ENCODE measurements at places on chromosomes 3 and 15.

DNA sequence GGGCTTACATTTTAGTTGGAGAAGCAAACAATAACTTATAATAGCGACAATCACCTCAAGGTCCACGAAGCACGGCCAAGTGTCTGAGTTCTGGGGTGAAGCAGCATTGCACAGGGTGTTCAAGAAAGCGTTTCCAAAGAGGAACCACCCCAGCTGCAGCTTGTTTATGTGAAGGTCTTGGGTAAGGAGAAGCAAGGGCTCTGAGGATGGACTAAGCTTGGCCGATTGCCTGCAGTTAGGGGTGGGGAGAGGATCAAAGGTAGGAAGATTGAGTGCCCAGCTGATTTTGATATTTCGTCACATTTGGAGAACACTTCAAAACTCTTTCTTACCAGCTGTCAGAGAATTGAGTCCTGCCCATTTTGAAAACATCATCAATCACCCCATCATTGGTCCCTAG, 321.6 kb upstream of the DNAJC19 start:
- no peak for DNase-seq

DNA sequence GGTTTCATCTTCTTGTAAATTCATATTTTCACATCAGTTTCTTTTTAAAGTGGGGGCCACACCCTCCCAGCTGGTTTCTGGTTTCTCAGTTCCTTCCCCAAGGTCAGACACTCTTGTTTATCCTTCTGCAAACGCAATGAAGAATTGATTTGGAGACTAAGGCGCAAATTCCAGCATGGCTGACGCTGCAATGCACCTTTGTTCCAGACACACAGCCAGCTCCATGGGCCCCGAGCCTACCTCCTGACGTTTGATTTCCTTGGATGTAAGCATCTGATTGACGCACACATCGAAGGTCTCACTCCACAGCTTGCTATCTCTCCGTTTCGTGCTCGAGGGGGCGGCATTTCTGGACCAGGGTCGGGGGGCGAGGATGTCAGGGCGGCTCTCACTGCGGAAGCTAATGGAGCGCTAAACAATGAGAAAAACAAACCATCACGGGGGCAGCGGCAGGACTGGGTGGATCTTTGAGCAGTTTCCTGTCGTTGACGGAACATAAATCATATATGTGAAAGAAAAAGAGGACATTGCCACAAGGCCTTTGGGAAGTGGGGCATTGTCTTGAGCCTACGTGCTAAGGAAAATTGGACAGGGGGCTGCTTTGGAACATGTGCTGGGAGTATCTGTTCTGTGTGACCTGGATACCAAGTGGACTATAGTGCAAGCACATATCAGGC, 46.9 kb downstream of the ARHGEF3 start:
- peak; percentile 70 for DNase-seq

DNA sequence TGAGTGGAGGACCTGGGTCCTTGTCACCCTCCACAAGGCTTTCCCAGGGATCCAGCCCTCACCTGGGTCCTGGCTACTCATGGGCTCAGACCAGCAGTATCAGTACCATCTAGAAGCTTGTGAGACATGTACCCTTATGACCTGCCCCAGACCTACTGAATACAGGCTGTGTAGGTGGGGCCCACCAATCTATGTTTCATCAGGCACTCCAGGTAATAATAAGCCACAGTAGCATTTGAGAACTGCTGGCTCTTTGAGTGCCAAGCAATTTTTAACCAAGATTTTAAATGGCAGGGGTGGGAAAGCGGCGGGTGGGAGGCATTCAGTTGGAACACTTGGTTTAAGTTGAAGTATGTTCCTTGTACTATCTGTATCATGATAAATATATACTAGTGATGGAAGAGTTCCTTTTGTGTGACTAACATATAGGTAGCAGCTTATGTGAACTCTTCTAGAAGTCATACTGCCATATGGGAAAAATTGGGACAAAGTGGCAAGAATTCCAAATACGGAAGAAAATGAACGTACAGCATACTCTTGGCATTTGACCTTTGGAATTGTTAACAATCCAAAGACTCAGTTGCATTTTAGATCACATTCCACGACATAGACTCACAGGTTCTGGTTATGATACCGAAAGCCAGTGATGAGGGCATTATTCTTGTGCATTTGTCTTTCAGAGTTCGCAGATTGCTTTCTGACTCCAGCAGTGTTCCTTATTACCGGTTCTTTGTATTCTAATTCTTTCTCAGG, 190.4 kb downstream of the GHSR start:
- DNase-seq: no peak

GRCh38 chr3:59998058-59998457, 948.2 kb upstream of the CFAP20DC start:
- no peak for DNase-seq

DNA sequence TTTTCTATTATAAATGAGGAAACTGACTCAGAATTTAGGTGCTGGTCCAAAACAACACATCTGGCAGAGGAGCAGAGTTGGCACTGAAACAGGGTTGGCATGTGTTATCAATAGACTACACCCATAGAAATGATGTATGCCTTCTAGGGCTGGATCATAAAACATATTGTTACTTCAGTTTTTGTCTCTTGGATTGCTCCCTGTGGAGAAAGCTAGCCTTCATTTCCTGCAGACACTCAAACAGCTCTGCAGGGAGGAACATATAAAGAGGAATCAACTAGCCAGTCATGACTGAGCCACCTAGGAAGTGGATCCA, 507 bp upstream of the MRPL3 start:
- no peak for DNase-seq

DNA sequence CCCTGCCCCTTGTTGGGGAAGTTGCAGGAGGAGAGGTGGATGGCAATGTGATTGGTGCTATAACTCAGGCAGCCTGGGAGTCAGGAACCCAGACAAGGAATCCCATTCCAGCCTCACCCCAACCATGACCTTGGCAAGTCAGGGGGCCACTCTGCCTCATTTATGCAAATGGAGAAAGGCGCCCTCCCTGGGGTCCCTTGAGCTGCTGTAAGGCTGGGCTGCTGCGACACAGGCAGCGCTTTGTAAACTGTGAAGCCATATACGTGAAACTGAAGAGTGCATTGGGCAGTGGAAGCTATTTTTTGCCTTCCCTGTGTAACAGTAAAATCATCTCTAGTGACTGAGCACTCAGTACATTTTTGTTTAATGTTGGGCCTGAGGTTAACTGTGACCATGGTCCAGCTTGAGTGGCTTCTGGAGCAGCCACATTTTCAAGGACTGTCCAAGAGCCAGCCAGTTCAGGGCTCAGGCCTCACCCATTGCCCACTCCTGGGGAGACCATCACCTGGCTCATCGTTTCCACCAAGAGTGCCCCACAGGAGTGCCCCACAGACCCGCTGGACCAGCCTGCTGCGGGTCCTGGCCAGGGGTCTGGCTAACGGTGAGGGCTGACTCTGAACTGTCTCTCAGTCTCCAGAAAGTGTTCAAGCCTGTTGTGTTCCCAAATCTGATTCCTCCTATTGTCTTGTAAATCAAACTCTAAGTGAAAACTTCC, 27.9 kb downstream of the KIF7 start:
- no peak for DNase-seq

GRCh38 chr3:123949641-123950040, 11.4 kb downstream of the CCDC14 start:
- no peak for DNase-seq

- DNase-seq: no peak
These were observed 362.1 kb downstream of the LRRC3B start for GRCh38 chr3:26984416-26985390.

DNA sequence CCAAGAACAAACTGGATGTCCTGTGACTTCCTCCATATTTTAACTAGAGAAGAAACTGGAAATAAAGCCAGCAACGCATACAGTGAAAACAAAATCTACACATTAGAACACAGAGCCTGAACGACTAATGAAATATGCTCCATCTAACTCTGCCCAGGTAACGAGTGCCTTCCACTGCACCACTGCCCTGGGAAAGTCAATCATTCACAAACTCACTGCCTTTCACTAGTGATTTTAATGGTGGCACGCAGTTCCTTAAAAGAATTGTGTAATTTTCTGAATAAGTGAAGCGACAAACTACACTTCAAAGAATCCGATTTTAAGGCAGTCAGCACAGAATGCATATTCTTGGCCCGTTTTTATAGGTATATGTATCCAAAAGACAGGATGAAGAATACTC, 416.0 kb downstream of the SHQ1 start:
- DNase-seq: no peak

DNA sequence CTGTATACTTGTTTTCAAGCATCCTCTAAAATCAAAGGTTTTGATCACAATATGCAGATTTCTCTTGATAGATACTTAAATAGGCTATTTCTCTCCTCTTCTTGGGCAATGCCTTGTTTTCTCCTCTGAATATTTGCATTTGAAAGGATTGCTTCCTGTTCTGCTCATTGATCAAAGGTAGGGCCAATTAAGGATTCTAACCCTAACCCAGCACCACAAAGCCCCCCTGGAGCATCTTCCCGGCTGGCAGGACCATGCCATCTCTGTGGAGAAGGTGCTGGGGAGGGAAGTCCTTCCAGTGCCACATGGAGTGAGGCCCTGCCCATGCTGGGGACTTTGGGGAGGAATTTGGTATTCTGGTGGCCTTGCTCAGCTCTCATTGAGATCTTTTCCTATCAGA, 11.3 kb upstream of the NIPA2 start:
- DNase-seq: no peak

DNA sequence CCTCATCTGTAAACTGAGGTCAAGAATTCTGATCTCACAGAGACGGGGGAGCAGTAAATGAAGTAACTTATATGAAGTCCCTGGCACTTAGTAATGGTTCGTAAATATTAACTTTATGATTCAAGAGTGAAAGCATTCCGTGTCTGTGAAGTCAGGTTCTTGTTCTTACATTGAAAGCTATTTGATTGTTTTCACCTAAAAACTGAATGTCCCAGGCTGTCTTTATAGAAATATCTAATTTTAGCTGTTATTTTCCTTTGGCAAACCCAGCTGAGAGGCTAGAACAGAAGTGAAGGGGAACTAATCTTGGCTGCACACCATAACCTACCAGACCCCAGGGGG, 84.5 kb downstream of the CHSY1 start:
- DNase-seq: no peak

GRCh38 chr3:195873281-195873887, 35.0 kb downstream of the TNK2 start:
- DNase-seq: no peak

DNA sequence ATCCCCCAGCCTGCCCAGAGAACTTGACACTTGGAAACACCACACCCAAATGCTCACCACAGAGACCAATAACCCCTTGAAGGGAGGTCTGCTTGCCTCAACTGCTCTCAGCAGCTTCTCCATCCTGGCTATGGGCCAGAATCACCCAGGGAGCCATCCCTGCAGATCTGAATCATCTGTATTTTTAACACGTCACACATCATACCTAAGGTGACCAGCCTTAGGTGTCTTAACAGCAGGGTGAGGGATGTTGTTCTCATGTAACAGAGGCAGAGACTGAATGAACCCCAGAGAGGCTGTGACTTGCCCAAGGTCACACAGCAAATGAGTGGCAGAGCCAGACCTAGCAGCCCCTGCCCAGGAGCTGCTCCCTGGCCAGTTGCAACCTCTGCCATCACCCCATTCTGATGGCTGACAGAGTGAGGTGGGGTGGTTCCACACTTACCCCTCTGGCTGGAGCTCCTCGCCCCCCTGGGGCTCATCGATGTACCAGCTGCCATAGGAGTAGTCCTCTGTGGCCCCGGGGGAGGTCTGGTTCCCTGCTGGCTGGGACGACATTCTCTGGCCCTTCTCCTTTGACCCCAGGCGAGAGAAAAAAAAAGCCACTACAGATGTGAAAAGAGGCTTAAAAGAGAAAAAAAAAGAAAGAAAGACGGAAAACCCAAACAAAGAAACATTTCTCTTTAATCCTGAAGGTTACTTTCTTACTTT, 722 bp downstream of the STRA6 start:
- no peak for DNase-seq

DNA sequence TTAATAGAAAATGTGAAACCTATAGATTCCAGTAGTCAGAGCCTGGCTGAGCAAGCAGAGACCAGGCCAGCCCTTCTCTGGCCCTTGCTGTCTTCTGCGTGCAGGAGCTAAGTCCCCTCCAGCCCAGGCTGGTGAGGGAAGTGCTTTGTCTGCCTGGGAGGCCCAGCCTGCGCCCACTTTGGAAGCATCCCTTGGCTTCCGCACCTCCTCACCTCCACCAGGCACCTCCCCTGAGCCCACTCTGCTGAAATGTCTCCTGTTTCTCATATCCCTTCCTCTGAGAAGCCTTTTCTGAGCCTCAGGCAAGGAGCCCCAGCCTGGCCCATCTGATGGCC, 45.3 kb downstream of the ALDH1L1 start:
- DNase-seq: no peak

DNA sequence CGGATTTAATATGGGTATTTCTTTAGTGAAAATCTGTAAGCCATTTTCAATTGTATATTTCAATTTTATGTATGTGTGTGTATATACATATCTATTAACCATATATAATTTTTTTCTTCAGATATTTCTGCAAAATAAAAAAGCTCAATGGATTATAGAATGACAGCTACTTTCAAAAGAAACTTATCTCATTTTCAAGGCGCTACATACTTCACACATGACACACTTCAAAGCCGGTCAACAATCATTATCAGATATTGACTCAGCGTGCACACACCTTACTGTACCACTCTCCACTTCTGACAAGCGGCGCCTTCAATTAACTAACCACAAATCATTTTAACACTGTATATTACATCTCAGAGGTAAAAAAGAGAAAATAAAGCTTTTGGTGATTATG, 39.6 kb downstream of the ATP13A3 start:
- DNase-seq: no peak

- DNase-seq: peak; percentile 53
These were observed 2.7 kb downstream of the RAB8B start for GRCh38 chr15:63191895-63192618.

GRCh38 chr15:48330105-48330785, 984 bp upstream of the DUT start:
- DNase-seq: no peak

DNA sequence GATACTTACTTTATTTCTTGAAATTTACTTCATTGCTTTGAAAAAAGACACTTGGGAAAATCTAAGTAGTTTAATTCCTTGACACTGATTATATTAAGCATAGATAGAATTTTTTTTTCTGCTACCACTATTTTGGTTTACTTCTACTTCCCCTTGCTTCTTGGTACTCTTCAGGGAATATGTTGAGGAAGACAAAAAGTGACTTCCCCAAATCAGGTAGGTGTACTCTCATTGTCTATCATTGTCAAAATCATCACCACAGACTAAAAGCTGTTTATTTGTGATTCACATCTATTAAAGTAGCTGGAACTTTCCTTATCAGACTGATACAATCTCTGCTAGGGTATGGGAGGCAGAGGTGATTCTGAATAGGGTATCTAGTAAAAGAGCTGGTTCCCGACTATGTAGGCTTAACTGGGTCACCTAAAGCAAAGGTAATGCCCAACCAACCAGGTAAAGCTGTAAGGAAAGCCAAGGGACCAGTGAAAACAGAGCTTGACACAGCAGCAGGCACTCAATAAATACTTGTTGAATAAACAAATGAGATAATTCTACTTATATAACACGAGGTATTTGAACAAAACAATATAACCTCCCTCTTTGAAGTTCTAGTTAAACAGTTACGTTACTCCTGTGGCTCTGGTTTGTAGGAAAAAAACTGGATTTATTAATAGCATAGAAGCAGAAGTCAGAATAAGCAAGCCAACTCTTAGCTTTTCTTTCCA, 346.9 kb downstream of the PLCL2 start:
- no peak for DNase-seq
